Panc1 (cell line): ENCODE measurements at places on chromosomes 2 and 18. TPM values are rescaled to one million over a fixed set of nuclear protein-coding genes. Genes with fewer than 3 reads are reported as not detected.

DNA sequence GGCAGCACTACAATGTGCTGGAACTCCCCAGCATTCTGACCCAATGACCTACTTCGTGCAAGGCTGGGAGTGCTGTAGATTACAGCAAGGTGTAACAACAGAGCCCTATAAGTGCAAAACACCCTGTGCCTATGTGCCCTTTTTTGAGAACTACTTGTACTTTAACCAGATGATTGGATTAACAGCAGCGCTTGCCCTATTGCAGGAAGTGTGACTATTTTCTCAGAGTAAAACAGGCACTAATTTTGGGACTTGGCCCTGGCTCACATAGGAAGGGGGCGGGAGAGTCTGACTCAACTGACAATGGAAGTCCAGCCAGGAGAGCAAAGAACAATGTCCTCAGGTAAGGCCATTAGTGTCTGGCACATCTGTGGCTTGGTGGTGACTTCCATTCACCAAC is 35.6 kb upstream of the RNF125 start:
- H3K27me3 ChIP-seq = no peaks in the 10 kb centered on the region
- H3K27ac ChIP-seq = no peak overlapping the region
- H3K4me3 ChIP-seq = no peak overlapping the region
- no peaks in the 10 kb centered on the region for H3K36me3 ChIP-seq
- no peak for DNase-seq
- H3K4me1 ChIP-seq = no peaks in the 10 kb centered on the region

GRCh38 chr2:36965206-36965605 is 1.1 kb downstream of the STRN start:
- peak overlapping the region; percentile 83 for H3K4me3 ChIP-seq
- no peak for DNase-seq
- H3K36me3 ChIP-seq = peaks cover 4% of the 10 kb centered on the region; the same call in 1 of the 2 replicates
- no peaks in the 10 kb centered on the region for H3K27me3 ChIP-seq
- peaks cover 25% of the 10 kb centered on the region for H3K4me1 ChIP-seq

GRCh38 chr2:206160125-206160806 is 571 bp downstream of the EEF1B2 start:
- H3K27ac ChIP-seq = peak overlapping the region; percentile 99
- no peaks in the 10 kb centered on the region for H3K27me3 ChIP-seq
- DNase-seq = no peak

DNA sequence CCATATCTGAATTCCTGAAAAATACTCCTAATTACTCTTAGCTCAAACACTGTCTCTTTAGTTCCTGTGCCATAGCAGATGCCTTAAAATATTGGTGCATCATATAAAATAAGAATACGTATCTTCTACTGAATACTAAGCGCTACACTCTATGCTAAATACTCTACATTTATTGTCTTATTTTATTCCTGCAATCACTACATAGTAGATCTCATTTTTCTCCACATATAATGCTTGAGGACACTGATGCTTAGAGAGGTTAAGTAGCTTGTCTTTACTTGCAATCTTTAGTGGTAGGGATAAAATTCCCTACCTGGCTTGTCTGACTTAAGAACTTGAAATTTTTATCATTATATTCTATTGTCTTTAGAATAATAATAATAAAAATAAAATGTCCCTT is 137.3 kb upstream of the SETBP1 start:
- H3K27me3 ChIP-seq = no peaks in the 10 kb centered on the region
- H3K27ac ChIP-seq = no peak overlapping the region
- no peak overlapping the region for H3K4me3 ChIP-seq

DNA sequence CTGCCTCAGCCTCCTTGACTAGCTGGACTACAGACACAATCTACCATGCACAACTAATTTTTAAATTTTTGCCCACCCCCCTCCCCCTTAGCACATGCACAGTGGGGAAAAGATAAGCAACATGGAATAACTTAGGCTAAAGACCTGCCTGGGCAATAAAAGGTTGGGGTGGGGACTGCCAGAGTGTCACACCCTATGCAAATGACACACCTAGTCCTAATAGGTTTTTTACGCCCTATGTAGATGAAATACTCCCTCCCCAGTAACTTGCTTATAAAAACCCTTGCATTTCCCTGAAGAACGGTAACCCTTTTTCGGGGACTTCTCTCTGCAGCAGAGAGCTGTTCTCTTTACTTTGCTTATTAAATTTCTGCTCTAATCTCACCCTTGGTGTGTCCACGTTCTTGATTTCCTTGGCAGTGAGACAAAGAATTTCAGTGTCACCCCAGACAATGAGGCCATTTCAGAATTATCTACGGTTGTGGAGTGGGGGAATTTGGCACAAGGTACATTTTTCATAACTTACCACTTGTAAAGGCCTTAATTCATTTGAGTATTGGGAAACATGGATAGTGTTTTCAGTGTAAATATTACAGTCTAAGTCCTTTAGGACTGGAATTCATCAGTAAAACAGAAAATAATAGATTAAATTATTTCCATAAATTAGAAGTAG is 109.2 kb downstream of the NOL4 start:
- no peaks in the 10 kb centered on the region for H3K27me3 ChIP-seq
- H3K36me3 ChIP-seq = no peaks in the 10 kb centered on the region
- no peak for DNase-seq
- H3K4me1 ChIP-seq = no peaks in the 10 kb centered on the region

GRCh38 chr18:46809145-46809544 is 52.3 kb upstream of the ST8SIA5 start:
- no peaks in the 10 kb centered on the region for H3K27me3 ChIP-seq
- DNase-seq = no peak
- no peak overlapping the region for H3K4me3 ChIP-seq
- H3K36me3 ChIP-seq = no peaks in the 10 kb centered on the region
- H3K4me1 ChIP-seq = no peaks in the 10 kb centered on the region
- H3K27ac ChIP-seq = no peak overlapping the region

GRCh38 chr18:4369705-4370104 is 85.4 kb downstream of the DLGAP1 start:
- H3K4me3 ChIP-seq = no peak overlapping the region
- H3K27ac ChIP-seq = no peak overlapping the region
- DNase-seq = no peak
- no peaks in the 10 kb centered on the region for H3K4me1 ChIP-seq
- H3K27me3 ChIP-seq = no peaks in the 10 kb centered on the region

GRCh38 chr18:58902961-58903360 is 38.3 kb downstream of the ZNF532 start:
- no peak for DNase-seq
- H3K27ac ChIP-seq = no peak overlapping the region
- H3K27me3 ChIP-seq = no peaks in the 10 kb centered on the region
- no peaks in the 10 kb centered on the region for H3K4me1 ChIP-seq

- no peak overlapping the region for H3K4me3 ChIP-seq
- no peaks in the 10 kb centered on the region for H3K36me3 ChIP-seq
- H3K27ac ChIP-seq = no peak overlapping the region
- DNase-seq = no peak
These were observed 33.8 kb downstream of the INSIG2 start for GRCh38 chr2:118121986-118122524.

The TRAPPC8 gene
- 35.3 TPM for total RNA-seq

The CD8A gene
- total RNA-seq = 0.41 TPM

The EHD3 gene
- 2.6 TPM for total RNA-seq

The OTOS gene
- total RNA-seq = not detected

The CBLN2 gene
- 5.7 TPM for total RNA-seq

The SPC25 gene
- total RNA-seq = 21.1 TPM

The PSMD1 gene
- total RNA-seq = 146 TPM
